NCI-H446 treated with DMSO at 0.1 percent for 48 hours (cell line): ENCODE measurements at places on chromosomes 11 and 22.

- DNase-seq: no peak
These were observed 36.5 kb upstream of the APLNR start for GRCh38 chr11:57273448-57274058.

- no peak for DNase-seq
These were observed 1144.3 kb downstream of the LRRC4C start for GRCh38 chr11:40315122-40315521.

DNA sequence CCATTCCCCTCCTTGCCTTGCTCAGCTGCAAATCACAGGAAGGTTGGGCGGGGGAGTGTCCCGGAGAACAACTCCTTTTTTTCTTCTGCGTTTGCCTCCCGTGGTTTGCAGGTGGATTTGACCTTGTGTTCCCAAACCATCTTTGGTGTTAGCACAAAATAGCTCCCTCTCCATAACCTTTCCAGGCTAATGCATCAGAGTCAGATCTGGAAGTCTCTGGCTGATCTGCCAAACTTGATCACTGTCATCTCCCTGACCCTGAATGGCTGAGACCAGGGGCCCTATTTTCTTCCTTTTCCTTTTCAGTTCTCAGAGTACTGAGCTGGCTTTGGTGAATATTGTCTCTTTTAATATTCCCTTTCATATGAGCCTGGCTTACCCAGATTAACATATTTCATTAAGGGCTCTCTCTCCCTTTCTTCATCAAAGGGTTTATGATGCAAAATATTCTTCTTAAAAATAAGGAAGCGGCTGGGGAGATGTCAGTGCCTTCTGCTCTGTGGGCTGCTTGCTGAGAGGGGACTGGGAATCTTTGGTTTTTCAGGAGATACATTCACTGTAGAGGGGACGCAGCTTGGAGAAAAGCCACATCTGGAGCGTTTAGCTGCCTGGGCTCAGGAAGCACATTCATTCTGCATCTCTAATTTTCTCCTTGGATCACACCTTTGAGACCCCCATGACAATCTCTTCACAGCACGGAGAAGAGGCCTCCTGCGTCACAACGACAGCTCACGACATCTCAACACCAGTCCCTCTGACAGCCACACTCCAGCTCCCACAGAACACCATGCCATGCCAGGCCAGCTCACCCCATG, 148.3 kb downstream of the CEP164 start:
- no peak for DNase-seq

GRCh38 chr22:29604076-29604360, 585 bp downstream of the NF2 start:
- DNase-seq: no peak
